ENCODE measurements at places on chromosomes 3 and 15. TPM values are rescaled to one million over a fixed set of nuclear protein-coding genes. Genes with fewer than 3 reads are reported as not detected.

GRCh38 chr3:189967254-189967865 is 153.3 kb downstream of the P3H2 start:
- H3K27me3 ChIP-seq = no peaks in the 10 kb centered on the region
- no peaks in the 10 kb centered on the region for H3K4me1 ChIP-seq
- DNase-seq = peak; percentile 76
- peaks cover 55% of the 10 kb centered on the region for H3K36me3 ChIP-seq
- no peak overlapping the region for H3K27ac ChIP-seq

GRCh38 chr15:82181371-82181770 is 81.2 kb downstream of the EFL1 start:
- no peak for DNase-seq
- no peak overlapping the region for H3K27ac ChIP-seq
- H3K4me3 ChIP-seq = no peak overlapping the region

The PLSCR2 gene
- not detected for total RNA-seq

- H3K27ac ChIP-seq = no peak overlapping the region
- no peaks in the 10 kb centered on the region for H3K4me1 ChIP-seq
- no peak overlapping the region for H3K4me3 ChIP-seq
- H3K27me3 ChIP-seq = peaks cover 14% of the 10 kb centered on the region
- no peak for DNase-seq
These were observed 213.8 kb downstream of the NR2F2 start for GRCh38 chr15:96544162-96544756.

DNA sequence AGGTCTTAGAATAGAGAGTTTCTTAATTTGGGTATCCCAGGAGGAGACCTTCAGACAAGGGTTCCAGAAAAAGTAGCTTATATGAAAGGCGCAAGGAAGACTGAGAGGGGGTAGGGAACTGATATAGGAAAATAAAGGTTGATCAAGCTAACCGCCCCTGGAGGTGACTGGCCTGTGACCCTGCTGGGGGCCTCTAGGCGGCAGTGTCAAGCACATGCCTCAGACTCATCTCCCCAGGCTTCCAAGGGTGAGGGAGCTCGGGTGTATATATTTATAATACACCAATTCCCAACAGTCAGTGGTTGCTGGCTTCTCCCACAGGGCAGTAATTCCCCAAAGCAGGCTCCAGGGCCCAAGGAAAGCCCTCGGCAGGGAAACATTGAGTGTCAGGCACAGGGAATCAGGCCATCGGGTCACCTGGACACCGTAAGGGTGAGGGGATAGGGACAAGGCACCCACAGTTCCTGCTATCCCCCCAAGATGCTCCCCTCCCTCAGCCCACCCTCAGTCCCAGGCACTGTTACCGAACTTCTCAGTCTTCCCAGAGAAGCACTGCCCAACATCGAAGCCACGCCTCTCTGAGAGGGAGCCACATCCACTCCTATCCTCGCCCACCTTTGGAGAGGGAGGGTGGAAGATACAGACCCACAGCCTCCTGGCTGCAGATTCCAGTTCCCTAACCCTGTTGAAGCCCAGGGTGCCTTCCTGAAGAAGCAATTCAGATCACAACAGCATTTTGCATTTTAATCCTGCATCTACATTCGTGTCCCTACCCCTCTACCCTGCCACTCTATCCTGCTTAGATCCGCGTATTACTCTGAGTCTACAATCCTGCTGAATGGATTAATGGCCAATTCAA is 19.5 kb upstream of the CAV3 start:
- H3K36me3 ChIP-seq = no peaks in the 10 kb centered on the region
- peaks cover 25% of the 10 kb centered on the region for H3K4me1 ChIP-seq
- H3K27me3 ChIP-seq = no peaks in the 10 kb centered on the region
- H3K27ac ChIP-seq = no peak overlapping the region
- H3K4me3 ChIP-seq = no peak overlapping the region

DNA sequence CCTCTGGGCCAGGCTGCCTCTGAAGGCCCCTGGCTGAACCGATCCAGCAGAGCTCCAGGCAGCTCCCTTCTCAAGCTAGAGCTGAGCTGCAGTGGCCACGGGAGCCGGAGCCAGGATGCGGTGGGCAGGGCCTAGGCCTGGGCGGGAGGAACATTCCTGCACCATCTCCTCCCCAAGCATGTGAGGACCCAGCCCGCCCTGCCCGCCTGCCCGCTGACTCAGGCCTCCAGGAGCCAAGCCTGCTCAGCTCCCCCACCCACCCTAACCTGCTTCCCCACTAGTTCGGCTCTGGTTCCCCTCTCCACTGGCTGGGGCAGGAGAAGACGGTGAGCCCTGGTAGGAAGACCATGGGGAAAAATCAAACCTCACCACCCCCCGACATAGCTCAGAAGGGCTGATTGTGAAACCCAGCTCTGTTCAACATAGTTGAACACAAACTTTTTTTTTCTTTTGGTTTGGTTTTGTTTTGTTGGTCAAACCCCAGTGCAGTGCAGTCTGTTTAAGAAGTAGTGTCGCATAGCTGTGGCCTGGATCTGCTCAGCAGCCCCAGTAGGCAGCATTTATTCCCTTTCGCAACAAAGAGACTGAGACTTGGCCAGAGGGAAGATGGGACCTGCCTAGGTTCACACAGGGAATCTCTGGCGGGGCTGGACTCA is 13.5 kb downstream of the SNX33 start:
- H3K4me1 ChIP-seq = peaks cover 47% of the 10 kb centered on the region
- H3K27ac ChIP-seq = peak overlapping the region; percentile 97
- peak; percentile 89 for DNase-seq
- H3K27me3 ChIP-seq = no peaks in the 10 kb centered on the region
- H3K36me3 ChIP-seq = peaks cover 6% of the 10 kb centered on the region

GRCh38 chr15:100663915-100664281 is 61.5 kb downstream of the ASB7 start:
- no peaks in the 10 kb centered on the region for H3K36me3 ChIP-seq
- no peak for DNase-seq
- peaks cover 6% of the 10 kb centered on the region for H3K4me1 ChIP-seq
- H3K27ac ChIP-seq = no peak overlapping the region
- no peaks in the 10 kb centered on the region for H3K27me3 ChIP-seq
- no peak overlapping the region for H3K4me3 ChIP-seq

The B3GNT5 gene
- 104 TPM for total RNA-seq

- no peak overlapping the region for H3K27ac ChIP-seq
- peaks cover 53% of the 10 kb centered on the region for H3K36me3 ChIP-seq
- H3K27me3 ChIP-seq = no peaks in the 10 kb centered on the region
- DNase-seq = no peak
- H3K4me1 ChIP-seq = no peaks in the 10 kb centered on the region
These were observed 44.8 kb downstream of the MAP2K5 start for GRCh38 chr15:67587331-67587730.

The DPP8 gene
- 24.5 TPM for total RNA-seq

The CCDC9B gene
- total RNA-seq = 36.0 TPM
